ENCODE measurements at places on chromosomes 7 and 10.

- DNase-seq, result no peak
Observed at GRCh38 chr10:65611592-65611991, 1314.2 kb upstream of the LRRTM3 start.

DNA sequence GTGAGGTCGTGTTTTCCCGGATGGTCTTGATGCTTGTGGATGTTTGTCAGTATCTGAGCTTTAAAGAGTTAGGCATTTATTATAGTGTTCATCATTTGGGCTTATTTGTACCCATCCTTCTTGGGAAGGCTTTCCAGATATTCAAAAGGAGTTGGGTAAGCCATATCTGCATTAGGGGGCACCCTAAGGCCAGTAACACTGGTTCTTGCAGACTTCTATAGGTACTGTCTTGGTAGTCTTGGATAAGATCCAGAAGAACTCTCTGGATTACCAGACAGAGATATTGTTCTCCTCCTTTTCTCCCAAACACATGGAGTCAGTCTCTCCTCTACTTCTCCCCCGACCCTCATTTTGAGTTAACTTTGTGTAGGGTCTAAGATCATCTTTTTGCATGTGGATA lies 92.8 kb downstream of the SDK1 start:
- no peak for DNase-seq

DNA sequence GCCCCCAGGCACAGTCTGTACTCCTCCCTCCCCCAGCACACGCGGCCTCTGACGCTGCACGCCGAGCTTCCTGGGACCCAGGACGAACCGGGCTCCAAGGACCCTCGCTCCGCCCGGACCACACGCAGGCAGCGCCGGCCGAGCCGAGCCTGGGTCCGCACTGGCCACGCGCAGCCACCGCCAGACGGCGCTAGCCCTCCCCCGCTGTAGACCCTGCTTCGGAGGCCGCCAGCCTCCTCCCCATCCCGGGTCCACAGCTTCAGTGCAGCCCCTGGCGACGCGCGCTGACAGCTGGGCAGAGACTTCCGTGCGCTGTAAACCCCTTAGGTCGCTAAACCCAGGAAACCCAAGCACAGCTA lies 936 bp upstream of the TCERG1L start:
- DNase-seq, result no peak

DNA sequence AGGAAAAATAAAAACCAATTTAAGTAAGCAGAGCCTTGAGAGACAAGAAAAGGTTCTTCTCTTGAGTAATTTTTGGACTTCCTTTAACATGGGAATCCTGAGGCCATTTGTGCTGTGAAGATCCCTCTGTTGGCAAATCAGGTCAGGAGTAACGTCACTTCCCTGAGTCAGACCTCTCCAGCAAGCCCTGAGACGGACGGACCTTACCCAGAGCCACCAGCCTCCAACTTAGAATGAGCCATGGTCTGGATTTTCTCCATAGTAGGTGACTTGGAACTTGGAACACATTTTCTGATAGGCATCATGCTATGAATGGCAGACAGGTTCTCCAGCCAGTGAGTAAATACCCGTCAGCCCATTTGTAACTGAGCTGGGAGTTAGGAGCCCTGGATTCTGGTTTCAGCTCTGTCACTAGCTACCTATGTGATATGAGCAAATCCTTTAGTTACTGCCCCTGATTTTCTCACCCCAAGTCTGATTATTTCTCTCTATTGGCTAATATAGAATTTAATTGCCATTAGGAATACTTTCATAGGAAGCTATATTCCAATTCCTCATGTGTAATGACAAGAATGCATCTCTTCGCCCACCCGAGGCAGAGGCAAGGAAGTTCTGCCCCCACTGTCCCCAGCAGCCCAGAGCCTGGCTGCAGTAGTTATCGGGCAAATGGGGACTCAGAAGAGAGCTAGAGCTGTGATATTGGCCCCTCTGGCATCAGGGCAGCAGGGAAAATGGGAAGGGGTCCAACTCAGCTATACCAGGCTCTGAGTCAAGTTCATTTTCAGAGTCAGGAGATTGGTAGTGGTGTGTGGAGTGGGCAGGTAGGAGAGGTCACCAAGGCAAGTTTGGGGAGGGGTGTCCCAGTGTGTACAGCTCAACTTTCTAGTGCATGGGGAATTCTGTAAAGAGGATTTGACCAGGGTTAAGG lies 153.7 kb upstream of the AGK start:
- no peak for DNase-seq

DNA sequence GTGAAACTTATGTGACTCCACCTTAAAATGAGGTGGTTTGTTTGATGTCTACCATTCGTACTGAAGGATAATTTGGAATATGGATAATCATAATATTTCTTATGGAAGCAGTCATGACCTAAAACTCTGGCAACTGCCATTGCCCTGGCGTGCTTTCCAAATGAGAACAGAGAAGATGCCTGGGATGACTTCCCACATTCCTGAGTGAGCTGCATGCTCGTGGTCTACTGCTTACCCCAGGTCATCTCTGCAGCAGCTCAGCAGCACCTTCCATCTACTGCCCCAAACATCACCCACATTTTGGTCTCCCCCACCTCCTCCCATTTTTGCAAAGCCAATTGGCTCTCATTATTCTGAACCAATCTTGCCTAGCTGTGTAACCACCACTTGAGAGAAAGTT lies 40.1 kb downstream of the LYZL1 start:
- no peak for DNase-seq

GRCh38 chr7:17580141-17580540 lies 281.7 kb downstream of the AHR start:
- no peak for DNase-seq

Measured in activated B cell treated with CpG ODN at 0.5 μM for 24 hours (primary cell).